Activated CD4-positive, alpha-beta T cell treated with anti-CD3 and anti-CD28 coated beads, Interleukin-2, amount 50 U/mL, for 48 hours (primary cell): ENCODE measurements at places on chromosomes 16 and 17.

DNA sequence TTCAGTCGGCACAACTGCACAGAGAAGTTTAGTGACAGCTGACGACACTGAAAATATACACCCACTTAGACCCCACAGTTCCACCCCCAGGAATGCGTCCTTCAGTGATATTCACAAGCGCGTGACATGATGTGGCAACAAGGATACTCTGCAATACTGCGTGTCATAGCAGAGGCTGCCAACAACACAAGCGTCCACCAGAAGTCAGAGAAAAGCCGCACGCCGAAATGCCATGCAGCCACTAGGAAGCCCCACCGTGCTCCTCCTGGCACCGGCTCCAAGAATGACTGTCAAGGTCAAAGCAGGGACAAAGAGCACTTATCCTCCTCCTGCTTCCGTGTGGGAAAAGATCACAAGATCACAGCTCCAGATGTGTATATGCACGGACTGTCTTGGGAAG, 3.5 kb downstream of the ATP2A3 start:
- DNase-seq: no peak

DNA sequence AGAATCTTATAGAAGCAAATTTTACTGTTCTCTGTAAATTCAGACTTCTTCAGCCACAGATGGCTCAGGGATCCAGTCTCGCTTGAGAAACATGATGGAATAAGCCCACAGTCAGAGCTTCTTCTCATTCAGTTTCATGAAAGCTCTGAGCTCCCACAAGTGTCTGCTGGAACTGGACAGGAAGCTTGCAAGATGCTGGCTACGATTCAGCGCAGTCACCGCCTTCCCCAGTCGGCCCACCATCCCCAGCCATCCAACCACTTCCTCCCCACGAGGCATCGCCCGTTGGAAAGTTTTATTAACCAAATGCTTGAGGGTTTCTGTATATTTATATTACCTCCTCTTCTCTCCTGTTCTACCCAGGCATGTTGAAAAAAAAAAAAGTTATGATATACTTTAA, 171.7 kb downstream of the ZFHX3 start:
- peak; percentile 2 for DNase-seq

DNA sequence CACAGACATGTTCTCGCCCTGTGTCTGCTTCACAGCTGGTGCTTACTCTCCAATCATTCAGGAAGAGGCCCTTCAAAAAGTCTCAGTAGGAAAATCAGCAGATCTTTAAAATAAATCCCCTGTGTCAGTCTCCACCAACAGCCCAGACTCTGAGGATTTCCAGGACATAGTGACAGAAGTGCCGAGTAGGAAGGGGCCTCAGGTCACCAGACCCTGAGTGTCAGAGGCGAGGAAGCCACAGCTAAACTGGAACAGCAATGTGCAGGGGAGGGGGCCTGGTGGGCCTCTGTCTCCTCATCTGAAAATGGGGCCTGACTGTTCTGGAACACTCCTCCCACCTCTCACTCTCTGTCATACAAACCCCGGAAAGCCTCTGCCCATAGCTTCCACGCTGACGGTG, 6.3 kb downstream of the CACNG4 start:
- DNase-seq: no peak

DNA sequence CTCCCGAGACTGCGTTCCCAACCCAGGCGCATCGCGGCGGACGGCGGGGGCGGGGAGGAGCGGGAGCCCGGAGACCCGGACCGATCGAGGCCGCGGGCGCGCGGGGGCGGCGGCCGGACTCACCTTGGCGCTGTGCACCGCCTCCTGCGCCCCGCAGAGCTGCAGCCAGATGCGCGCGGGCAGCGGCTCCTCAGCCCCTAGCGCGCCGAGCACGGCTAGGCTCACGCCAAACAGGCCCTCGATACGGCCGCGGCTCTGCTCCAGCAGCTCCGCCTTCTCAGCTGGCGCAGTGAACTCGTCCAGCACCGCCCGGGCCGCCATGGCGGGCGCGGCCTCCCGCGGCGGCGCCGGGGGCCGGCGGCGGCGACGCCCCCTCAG, 339 bp downstream of the N4BP1 start:
- no peak for DNase-seq

- DNase-seq: no peak
These were observed 12.8 kb upstream of the RANGRF start for GRCh38 chr17:8275421-8276290.

DNA sequence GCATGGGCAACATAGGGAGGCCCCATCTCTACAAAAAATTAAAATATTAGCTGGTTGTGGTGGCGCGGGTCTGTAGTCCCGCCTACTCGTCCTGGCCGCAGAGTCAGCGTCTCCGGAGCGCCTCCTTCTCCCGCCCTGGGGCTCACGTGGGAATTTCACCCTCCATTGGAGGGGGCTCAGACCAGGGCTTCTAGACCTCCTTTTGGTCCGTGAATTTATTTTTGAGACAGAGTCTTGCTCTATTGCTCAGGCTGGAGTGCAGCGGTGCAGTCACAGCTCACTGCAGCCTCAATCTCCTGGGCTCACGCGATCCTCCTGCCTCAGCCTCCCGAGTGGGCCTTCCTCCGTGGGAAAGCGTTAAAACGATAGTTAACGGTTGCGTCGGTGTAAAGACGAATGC, 394 bp upstream of the NME4 start:
- DNase-seq: no peak

DNA sequence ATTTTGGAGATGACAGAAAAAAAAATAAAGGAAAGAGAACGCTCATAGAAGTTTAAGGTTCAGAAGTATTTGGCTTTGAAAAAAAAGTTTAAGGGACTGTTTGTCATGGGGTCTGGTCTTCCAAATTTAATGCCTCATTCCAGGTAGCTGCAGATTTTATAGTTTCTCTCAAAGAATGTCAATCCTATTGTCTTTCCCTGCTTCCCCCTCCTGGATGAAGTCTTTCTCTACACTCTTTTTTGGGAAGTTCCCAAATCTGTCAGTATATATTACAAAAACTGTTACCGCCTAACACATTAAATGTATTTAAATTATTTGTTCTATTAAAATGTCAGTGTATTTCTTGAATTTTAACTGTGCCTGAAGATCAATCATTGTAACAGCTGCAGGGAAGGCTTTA, 457.5 kb downstream of the MAF start:
- DNase-seq: no peak

DNA sequence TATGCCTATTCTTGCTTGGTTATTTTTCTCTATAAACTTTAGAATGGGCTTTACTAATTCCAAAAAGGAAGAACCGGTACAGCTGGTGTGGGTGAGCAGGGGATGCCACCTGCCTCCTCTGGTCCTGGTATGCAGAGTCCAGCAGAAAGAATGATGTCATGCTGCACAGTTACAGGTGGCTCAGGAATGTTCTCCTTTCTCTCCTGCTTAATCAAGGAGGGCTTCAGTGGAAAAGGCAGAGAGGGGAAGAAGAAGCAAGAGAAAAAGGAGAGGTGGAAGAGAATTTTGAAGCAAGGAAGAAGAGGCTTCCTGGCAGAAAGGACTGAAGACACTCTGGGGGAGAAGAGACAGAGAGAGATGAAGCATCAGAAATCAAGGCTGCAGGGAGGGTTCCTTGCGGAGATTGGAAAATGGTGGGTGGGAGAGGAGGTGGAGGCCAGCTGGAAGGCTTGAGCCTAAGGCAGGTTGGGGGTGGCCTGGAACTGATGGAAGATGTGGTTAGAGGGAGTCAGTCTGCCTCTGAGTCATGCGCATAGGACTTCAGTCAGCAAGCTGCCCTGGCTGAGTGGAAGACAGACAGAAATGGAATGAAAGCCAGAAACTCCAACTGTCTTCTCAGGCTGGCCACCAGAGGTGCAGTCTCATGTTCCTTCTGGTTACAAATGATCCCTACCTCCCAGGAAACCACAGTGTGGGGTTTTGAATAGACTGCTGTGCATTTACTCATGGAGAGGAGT, 64.6 kb upstream of the CRHR1 start:
- no peak for DNase-seq

- DNase-seq: no peak
These were observed 5.4 kb upstream of the KIF18B start for GRCh38 chr17:44952946-44953475.
